ENCODE measurements at places on chromosomes 16 and 17.
A peak's percentile ranks its signal among the peaks of the same experiment; 100 is the strongest.

GRCh38 chr17:17665255-17665654, 16.0 kb upstream of the RAI1 start:
- no peak for DNase-seq

GRCh38 chr17:71327376-71328059, 793.3 kb upstream of the SOX9 start:
- DNase-seq, result no peak

DNA sequence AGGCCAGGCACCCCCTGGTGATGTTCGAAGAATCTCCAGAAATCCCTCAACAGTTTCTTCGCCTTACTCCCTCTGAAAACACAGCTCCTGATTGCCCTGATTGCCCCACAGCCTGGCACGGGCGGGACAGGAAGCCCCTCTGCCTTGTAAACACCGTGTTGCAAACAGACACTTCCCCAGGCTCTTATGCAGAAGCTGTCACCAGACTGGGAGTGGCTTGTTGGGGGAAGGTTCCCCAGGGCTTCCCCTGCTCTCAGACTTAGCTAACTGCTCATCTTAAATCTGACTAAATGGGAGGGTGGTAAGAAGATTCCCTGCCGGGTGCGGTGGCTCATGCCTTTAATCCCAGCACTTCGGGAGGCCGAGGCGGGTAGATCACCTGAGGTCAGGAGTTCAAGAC, 11.2 kb downstream of the PIK3R5 start:
- DNase-seq, result peak; percentile 70

DNA sequence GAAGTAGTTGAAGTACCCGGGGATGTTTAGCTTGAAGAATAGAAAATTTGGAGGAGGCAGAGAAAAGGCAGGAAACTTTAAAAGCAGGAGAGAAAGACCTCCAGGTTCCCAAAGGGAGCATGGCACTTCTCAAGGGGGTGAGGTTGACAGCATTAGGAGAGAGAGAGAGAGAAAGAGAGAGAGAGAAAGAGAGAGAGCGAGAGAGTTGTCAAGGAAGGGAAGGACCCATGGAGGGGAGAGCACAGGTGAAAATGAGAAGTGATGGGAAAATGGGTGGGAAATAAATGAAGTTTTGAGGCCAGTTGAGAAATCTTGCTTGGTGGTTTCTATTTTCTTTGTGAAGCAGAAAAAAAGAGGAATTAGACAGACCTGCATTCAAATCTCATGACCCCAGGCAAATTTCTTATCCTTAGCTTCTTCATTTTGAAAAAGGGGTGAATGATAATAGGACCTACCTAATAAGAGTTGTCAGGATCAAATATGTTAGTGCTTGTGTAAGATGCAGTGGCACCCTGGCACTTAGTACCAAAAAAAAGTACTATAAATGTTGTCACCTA, 24.0 kb downstream of the PRKCB start:
- no peak for DNase-seq

DNA sequence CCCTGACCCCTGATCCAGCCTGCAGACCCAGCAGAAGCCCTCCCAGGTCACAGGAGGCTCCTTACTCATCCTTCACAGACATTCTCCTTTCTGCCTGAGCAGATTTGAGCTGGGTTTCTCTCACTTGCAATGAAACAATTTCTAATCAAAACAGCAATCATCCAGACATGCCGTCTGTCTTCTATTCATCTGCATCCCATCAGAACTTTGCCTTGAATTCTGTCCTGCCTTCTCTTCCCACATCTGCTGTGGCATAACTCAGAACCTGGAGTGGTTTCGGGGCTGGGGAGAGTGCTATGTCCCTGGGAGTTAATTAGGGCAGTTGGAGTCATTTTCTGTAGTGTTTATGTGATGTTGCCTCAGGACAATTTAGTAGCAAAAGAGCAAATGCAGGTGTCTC, 278.6 kb downstream of the CBLN1 start:
- no peak for DNase-seq

DNA sequence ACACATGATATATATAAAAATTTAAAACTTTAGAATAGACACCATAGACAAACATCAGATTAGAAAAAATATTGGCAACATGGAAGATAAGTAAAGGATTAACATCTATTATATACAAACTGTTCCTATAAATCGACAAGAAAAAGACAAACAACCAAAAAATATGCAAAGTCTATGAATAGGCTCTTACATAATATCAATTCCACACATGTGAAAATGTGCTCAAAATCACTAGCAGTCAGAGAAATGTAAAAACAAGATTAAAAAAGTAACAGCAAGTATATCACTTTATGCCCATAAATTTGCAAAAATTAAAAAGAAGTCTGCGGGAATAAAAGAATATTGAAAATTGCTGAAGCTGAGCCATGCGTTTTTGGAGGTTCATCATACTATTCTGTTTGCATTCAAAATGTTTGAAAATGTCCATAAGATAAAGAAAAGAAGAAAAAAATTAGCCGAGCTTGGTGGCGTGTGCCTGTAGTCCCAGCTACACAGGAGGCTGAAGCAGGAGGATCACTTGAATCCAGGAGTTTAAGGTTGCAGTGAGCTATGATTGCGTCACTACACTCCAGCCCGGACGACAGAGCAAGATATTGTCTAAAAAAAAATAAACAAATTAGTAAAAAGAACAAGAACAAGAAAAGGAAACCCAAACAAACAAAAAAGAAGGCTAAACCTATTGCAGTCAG, 11.2 kb upstream of the ERN2 start:
- DNase-seq, result no peak

- no peak for DNase-seq
Measured at GRCh38 chr16:27522173-27522707, 27.5 kb downstream of the GTF3C1 start.

- no peak for DNase-seq
Measured at GRCh38 chr17:46151762-46152161, 41.5 kb downstream of the KANSL1 start.

All from T-helper 2 cell (primary cell).